Sigmoid colon (tissue), 7 donors: ENCODE measurements at places on chromosomes 13 and 19. TPM values are rescaled to one million over a fixed set of nuclear protein-coding genes. Genes with fewer than 3 reads are reported as not detected.

DNA sequence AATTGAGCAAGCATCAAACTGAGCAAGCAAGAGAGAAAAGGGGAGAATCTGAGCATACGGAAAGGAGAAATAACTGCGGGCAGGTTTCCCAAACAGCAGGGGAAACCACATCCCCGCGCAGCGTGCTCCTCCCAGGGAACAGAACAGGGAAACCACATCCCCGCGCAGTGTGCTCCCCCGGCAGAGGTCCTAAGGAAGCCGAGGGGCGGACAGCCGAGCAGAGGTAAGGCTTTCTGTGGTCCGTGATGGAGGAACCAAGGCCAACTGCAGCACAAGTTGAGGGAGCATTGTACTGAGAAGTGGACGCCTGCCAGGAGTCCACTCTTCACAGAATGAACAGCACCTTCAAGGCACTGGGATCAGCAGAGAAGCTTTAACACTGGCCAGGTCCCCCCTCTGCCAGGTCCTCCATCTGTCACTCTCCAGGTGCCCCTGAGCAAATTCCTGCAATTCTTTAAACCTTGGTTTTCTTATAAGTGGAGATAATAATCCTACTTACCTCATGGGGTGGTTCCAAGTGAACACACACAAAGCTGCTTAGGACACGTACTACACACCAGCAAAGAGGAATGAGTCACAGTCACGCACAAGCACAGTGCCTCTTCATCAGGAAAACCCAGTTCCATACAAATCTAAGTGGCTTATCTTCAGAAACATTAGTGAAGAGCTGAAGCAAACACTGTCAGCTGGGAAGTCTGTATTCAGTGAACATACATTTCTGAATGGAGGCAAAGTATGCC, 23.0 kb upstream of the LAMP1 start:
- peak; percentile 67 for DNase-seq

DNA sequence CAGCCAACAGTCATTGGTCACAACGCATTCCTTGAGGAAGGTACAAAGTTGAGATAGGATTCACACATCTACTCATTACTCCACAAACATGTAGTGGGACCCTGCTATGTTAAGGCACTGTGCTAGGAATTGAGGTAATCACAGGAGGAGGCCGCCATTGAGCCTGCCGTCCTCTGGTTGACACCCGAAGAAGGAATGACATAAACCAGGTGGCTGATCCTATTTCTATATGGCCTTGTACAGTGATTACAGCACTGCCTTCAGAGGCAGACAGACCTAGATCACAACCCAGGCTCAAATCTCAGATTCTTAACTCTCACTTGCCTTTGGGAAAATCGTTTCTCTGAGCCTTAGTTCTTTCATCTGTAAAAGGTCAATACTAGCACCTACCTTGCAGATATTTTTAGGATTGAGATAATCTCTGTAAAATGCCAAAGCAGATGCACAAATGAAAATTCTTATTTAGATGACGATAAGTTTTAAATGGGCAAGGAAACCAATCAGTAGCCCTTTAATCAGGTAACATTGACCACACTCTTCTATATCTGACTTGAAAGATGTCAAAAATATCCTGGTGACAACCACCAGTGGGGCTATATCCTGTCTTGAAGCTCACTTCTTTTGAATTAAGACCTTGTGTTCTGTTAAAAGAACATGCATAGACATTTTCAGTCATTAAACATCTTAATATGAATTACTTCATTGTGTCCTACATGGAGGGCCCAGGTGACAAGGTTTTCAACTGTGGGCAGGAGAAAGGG, 251.6 kb downstream of the KCTD12 start:
- DNase-seq: no peak

GRCh38 chr19:52307275-52307674, 10.3 kb downstream of the ZNF480 start:
- DNase-seq: no peak

- DNase-seq: peak; percentile 84
Measured at GRCh38 chr13:26965952-26966700, 205.5 kb downstream of the USP12 start.

GRCh38 chr19:18108897-18109296, 11.3 kb downstream of the MAST3 start:
- no peak for DNase-seq

Gene SPATA13
- 29.4 TPM for total RNA-seq

Gene SIGLEC5
- total RNA-seq: 0.49 TPM

Gene ATP4B
- not detected for total RNA-seq
